CD4-positive, alpha-beta T cell treated with Interferon alpha-2 for 1 hour (primary cell): ENCODE measurements at places on chromosomes 16 and 17.
A peak's percentile ranks its signal among the peaks of the same experiment; 100 is the strongest.

DNA sequence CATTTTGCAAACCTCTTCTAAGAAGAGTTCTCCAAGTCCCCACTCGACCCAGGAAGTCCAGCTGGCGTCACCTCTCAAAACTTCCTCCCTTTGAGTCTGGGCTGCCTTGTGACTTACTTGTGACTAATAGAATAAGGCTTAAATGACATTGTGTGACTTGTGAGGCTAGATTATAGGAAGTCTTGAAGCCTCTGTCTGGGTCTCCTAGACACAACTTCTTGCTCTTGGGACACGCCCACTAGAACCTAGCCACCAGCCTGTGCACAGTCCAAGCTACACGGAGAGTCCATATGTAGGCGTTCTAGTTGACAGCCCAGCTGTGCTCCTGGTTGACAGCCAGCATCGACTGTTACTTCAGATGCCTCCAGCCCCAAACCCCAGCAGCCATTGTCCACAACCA, 66.7 kb upstream of the TANC2 start:
- DNase-seq, result peak; percentile 36

DNA sequence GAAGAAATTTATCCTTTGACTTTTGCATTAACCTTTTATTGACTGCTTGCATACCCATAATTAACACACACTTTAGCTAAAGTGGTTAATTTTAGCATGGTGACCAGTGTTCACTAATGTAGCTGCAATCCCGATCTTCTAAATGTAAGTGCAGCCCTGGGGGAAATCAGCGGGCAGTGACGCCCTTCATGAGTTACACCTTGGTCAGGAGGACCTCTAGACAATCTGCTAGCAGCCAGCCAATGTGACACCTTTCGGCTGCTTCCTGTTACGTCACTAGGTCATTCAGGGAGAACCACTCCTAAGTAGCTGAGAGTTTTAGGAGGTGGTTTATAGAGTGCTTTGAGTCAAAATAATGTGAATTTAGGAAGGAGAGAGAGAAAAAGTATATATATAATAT, 180.5 kb downstream of the IRX3 start:
- no peak for DNase-seq

DNA sequence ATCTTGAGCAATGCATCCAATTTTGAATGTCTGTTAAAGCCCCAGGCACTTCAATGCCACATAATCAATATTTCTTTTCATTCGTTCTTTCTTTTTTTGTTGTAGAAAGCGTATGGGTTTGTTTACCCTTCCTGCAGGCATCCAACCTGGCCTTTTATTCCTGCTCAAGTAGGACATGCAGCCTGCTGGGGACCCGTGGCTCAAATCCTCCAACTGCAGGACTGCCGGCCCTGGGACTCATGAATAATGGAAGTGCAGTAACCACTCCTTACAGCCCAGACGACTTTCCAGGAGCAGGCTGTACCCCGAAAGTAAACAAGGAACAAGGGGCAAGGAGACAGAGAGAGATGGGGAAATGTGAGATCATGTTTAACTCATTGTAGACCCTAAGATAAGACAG, 126.4 kb downstream of the SALL1 start:
- no peak for DNase-seq

DNA sequence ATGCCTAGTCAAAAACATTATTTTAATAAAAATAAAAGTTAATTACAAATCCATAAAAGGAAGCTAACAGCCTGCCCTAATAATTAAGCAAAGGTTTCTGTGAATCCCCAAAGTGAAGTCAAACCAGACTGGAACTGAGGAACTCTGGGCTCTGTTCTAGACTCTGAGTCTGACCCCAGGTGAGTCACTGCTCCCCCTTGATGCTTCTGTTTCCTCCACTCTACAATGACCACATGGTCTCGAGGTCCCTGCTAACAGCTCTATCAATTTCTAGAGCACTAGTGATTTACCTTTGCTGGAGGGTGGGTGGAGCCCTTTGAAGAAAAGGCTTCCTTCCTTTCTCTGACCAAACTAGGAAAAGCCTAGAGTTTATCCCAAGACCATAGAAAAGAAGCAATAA, 32.4 kb downstream of the XPO6 start:
- DNase-seq, result no peak

DNA sequence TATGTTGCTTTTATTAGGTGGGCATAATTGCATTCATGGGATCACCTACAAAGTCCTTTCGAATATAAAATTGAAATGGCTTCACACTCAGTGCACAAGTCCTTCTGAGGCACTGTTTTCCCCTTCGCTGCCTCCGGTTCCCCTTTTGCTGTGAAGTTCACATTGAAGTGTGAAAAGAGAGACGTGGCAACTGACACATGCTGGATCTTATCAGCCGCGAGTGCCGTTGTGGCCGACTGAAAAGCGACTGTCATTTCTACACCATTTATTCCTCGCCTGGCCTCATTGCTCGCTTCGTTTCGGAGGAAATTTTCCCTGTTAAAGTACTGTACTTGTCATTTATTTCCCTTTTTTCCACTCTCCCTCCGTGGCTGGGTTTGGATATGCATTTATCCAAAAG, 423.5 kb downstream of the MAF start:
- DNase-seq, result peak; percentile 8

DNA sequence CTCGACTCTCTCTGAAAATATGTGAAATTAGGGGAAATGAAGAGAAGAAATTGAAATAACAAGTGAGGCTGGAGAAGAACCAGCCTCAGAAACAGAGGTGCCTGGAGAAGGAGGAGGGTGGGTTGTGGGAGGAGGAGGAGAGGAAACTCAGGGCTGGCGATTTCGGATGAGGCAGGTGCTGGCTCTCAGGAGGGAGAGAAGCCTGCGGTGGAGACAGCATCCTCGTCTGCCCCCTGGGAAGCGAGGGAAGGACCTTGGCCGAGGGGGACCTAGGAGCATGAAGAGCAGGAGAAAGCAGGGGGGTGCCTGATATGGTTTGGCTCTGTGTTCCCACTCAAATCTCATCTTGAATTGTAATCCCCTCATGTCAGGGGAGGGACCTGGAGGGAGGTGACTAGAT, 264.7 kb upstream of the TNRC6C start:
- DNase-seq, result no peak

GRCh38 chr16:66476328-66477027, 49.4 kb downstream of the BEAN1 start:
- peak; percentile 56 for DNase-seq

DNA sequence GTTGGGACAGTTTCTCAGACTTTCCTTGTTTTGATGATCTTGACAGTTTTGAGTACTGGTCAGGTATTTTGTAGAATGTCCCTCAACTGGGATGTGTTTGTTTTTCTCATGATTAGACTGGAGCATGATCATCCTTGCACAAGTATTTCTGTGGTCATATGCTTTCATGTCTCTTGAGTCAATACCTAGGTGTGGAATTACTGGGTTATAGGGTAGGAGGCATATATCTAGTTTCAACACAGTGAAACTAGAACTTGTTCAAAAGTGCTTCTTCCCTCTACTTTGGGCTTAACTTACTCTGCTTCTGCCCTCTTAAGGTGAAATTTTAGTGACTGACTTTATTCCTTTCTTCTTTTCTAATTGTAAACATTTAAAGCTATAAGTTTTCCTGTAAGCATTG, 30.1 kb downstream of the IKZF3 start:
- DNase-seq, result no peak

GRCh38 chr16:73797115-73797514, 499.5 kb upstream of the PSMD7 start:
- no peak for DNase-seq

DNA sequence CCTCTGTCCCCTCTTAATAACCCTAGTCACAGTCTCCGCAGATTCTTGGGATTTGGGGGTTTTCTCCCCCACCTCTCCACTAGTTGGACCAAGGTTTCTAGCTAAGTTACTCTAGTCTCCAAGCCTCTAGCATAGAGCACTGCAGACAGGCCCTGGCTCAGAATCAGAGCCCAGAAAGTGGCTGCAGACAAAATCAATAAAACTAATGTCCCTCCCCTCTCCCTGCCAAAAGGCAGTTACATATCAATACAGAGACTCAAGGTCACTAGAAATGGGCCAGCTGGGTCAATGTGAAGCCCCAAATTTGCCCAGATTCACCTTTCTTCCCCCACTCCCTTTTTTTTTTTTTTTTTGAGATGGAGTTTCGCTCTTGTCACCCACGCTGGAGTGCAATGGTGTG, 5.6 kb downstream of the CCL22 start:
- DNase-seq, result no peak

GRCh38 chr17:28228109-28228840, 90.7 kb upstream of the TMEM97 start:
- DNase-seq, result no peak

- no peak for DNase-seq
Observed at GRCh38 chr16:76661691-76662235, 384.6 kb downstream of the CNTNAP4 start.

DNA sequence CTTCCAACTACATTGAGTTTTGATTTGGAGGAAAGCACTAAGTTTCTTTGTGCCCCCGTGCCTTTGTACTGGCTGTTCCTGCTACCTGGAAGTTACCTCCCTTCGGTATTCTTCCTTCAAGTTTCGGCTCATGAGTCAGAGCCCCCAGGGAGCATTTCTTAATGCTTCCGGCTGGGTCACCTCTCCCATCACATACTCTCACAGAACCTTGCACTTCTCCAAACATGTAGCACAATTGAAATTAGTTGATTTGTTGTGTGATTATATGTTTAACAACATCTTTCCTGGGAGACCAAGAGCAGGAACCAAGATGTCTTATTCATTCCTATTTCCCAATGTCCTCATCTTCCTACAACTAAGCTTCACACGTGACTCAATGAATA, 158.6 kb upstream of the CDH5 start:
- no peak for DNase-seq

DNA sequence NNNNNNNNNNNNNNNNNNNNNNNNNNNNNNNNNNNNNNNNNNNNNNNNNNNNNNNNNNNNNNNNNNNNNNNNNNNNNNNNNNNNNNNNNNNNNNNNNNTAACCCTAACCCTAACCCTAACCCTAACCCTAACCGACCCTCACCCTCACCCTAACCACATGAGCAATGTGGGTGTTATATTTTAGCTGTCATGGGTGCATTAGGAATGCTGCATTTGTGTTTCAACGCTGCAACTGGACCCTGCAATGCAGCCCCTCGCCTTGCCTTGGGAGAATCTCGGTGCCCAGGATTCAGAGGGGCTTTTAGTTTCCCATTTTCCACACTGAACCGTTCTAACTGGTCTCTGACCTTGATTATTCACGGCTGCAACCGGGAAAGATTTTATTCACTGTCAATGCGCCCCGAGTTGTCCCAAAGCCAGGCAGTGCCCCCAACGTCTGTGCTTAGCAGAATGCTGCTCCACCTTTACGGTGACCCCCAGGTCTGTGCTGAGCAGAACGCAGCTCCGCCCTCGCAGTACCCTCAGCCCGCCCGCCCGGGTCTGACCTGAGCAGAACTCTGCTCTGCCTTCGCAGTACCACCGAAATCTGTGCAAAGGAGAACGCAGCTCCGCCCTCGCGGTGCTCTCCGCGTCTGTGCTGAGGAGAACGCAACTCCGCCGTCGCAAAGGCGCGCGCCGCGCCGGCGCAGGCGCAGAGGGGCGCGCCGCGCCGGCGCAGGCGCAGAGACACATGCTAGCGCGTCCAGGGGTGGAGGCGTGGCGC, 43.3 kb downstream of the POLR3K start:
- DNase-seq, result no peak

GRCh38 chr17:34884597-34884996, 76.7 kb downstream of the CCT6B start:
- no peak for DNase-seq

- DNase-seq, result no peak
Observed at GRCh38 chr16:69188716-69189115, 1.8 kb downstream of the SNTB2 start.

- DNase-seq, result no peak
Observed at GRCh38 chr17:69908626-69909368, 166.2 kb upstream of the KCNJ16 start.

- no peak for DNase-seq
Observed at GRCh38 chr17:47208744-47209488, at the start of gene MYL4. TSS of gene MYL4 (plus strand) at chr17:47209348. CDS start at chr17:47209423, 75 bp downstream.

- DNase-seq, result no peak
Observed at GRCh38 chr17:9702914-9703780, 57.8 kb downstream of the USP43 start.

DNA sequence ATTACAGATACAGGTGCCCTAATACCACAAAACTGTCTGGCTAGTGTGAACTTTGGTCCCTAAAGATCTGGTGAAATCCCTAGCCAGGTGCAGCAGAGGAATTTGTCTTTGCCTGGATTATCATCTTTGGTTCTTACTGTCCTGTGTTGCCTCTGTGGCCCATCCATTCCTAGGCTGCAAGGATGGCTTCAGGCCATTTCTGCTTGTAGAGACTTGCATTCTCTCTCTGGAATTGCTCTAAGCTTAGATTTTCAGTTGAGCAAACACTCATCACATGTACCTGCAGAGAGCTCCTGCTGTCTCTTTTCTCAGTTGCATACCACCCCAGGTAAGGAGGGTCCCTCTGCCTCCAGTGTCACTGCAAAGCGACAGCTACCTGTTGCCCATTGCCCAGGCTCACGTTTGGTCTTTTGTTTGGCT, 114.9 kb downstream of the PRKCA start:
- no peak for DNase-seq

- DNase-seq, result no peak
Observed at GRCh38 chr16:30141750-30142149, 18.7 kb upstream of the MAPK3 start.

DNA sequence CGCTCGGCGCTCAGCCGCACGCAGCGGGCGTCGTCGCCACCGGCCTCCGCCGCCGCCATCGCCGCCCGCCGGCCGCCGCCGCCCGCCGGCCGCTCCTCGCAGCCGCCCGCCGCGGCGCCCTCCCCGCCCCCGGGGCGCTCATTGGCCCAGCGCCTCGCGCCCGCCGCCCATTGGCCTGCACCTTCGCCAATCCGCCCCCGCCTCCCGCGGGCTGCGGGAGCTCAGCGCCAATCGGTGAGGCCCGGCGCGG, at the start of gene PGP:
TSS of gene PGP (minus strand) at position 122 of the 250 bp plus-strand sequence. CDS start at position 59, 63 bp downstream.
- no peak for DNase-seq

DNA sequence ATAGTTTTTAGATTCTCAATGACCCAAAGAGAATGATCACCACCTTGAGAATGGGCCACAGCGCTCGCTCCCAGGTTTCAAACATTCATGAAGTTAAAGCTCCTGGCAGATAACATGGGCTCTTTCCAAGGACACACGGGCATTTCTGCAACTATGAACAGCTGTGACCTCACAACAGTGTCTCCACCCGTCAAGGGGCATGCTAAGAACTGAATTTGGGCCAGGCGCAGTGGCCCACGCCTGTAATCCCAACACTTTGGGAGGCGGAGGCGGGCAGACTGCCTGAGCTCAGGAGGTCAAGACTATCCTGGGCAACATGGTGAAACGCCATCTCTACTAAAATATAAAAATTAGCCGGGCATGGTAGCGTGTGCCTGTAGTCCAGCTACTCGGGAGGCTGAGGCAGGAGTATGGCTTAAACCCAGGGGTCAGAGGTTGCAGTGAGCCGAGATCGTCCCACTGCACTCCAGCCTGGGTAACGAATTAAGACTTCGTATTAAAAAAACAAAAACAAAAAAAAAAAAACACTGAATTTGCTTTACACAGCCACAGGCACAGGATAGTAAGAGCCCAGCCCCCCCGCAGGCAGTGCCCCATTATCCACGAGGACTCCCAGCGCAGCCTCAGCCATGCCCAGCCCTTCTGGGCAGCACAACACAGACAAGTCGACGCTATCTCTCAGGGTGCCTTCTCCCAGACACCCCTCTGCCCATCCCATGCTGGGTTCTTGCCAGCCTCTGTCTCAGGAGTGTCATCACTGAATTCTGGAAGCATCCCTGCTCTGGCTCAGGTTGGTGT, 7.2 kb downstream of the USP7 start:
- no peak for DNase-seq
